ENCODE measurements at places on chromosomes 5 and 9.

DNA sequence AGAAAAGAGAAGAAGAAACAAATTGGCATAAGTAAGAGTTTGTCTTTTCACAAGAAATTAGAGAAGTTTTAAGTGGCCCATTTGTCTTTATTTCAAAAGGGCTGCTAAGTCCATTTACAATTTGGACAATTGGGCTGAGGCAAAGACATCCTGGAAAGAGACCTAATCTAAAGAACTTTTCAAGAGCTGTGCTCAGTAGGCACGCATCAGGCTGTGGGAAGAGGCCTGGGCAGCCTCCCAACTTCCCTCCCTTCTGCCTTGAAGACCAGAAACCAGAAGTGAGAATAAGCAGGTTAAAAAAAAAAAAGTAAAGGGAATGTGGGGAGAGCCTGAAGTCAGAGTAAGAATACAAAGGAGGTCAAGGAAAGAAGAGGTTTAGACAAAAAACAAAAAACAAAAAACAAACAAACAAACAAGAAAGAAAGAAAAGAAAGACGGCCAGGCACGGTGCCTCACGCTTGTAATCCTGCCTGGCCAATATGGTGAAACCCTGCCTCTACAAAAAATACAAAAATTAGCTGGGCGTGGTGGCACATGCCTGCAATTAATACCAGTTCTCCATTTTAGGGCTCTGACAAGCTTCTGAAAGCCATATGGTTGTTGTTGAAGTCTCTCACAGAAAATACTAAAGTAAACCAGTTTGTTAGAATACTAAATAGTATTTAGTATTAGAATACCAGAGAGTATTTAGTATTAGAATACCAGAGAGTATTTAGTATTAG lies 48.0 kb upstream of the CEP78 start:
- no peak for DNase-seq

GRCh38 chr5:106415541-106415940 lies 1255.2 kb downstream of the EFNA5 start:
- DNase-seq: no peak

GRCh38 chr5:177023303-177023664 lies 788 bp downstream of the ZNF346 start:
- no peak for DNase-seq

GRCh38 chr5:7242118-7242710 lies 153.7 kb upstream of the ADCY2 start:
- no peak for DNase-seq

GRCh38 chr5:15300141-15300540 lies 199.8 kb upstream of the FBXL7 start:
- no peak for DNase-seq

- DNase-seq: no peak
Observed at GRCh38 chr5:61563401-61563800, 231.3 kb downstream of the ZSWIM6 start.

- DNase-seq: no peak
Observed at GRCh38 chr9:16628413-16628812, 242.1 kb downstream of the BNC2 start.

GRCh38 chr9:133560311-133560710 lies 25.8 kb downstream of the ADAMTSL2 start:
- no peak for DNase-seq

- no peak for DNase-seq
Observed at GRCh38 chr9:133050142-133050541, 11.6 kb upstream of the CEL start.

GRCh38 chr9:4062966-4063365 lies 236.9 kb downstream of the GLIS3 start:
- no peak for DNase-seq

DNA sequence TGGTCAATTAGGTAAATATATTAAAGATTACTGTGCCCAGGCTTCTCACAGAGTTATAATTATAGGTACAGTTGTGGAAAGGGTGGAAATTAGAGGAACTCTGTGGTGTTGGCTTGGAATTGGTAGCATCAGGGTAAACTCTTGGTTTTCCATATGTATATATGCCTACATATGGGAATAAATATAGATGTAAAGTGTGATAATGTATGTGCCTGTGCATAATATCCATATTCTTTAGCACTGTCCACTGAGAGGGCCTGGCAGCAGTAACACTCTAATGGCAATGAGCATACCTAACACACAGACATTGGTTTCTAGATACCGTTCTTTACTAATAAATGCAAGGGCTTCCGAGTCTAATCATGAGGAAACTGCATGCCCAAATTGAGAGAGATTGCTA lies 4.0 kb upstream of the PTPDC1 start:
- DNase-seq: no peak

GRCh38 chr5:136639616-136640015 lies 274.3 kb upstream of the TRPC7 start:
- no peak for DNase-seq

GRCh38 chr5:168899264-168899663 lies 320.1 kb upstream of the PANK3 start:
- no peak for DNase-seq

- DNase-seq: no peak
Observed at GRCh38 chr9:127174386-127175318, 52.2 kb upstream of the ANGPTL2 start.

DNA sequence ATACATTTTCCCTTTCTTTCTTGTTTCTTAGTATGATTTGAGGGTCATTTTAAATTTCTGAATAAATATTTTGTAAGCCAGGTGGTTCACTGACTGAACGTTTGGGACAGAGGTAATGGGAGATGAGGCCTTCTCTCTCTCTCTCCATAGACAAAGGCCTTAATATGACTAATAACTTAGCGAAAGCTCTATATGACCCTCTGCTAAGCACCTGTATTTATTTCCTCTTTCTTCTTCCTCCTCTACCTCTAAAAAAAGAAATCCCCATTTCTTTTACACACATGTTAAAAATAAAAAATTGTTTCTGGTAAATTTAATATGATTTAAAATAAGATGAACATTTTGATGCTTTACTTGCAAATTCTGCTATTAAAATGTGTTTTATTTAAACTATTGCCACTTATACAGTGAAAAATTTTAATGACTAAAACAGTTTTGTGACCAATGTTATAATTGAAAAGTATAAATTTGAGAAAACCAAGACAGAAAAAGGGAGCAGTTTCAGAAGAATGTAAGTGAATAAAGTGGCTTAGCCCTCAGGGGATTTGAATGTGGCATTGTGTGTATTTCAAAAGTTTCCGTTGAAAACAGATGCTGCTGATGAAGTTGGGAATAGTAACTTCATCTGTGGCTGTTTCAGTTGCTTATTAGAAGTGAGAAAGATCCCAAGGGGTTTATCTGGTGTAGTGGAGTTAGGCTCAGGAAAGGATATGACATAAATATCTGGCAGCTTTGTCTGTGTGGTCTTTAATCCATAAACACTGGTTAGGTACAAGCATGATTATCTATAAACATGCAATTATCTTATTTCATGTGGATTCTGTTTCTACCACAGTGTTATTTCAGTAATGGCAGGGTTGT lies 128.6 kb upstream of the GRHPR start:
- DNase-seq: peak; percentile 74

- no peak for DNase-seq
Observed at GRCh38 chr5:89697581-89697980, 712.0 kb downstream of the CETN3 start.

DNA sequence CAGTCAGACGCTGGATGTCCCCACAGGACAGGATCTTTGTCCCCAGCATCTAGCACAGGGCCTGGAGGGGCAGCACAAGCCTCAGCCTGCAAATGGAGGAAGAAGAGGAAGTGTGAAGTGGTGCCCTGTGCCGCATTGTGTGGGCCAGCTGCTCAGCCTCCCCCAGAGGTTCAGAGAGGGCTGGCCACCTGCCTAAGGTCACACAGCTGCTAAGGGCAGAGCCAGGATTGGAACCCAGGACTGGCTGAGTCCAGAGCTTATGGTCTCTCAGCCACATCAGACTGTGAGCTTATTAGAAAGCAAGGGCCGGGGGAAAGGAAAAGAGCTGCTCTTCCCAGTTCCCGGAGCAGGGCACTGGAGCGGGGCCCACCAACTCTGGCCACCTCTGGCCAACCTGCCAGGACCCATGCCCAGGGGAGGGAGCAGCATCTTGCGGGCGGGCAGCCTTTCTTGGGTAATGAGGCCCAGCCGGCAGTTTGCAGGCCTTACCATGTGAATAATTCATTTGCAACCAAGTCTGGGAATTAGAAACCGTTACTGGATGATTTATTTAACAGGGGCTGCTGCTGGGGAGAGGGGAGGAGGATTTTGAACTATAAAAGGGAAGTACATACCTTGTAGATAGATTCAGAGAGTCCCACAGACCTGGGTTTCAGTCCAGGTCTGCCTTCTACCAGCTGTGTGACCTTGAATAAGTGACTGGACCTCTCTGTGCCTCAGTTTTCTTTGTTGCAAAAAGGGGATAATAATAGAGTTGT lies 11.6 kb upstream of the CRB2 start:
- peak; percentile 65 for DNase-seq

DNA sequence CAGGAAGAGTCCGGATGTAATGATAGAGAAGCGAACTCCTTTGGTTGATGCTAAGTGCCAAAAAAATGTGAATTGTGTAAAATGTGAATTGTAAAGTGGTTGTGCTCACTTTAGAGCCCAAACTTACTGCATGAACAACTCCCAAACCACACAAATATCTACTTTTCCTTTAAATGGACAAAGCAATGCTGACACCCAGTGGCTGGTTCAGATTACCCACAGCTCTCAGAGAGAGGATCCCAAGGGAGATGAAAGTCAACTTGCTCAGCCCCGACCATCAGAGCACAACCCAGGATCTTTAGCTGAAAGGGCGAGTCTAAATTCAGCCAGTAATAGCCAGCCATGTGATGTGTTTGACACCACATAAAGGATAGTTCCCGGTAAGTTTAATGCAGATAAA lies 133.7 kb downstream of the NMUR2 start:
- DNase-seq: no peak
